CD8-positive, alpha-beta memory T cell (primary cell): ENCODE measurements at places on chromosomes 12 and 14. TPM values are rescaled to one million over a fixed set of nuclear protein-coding genes. Genes with fewer than 3 reads are reported as not detected.
A peak's percentile ranks its signal among the peaks of the same experiment; 100 is the strongest.

DNA sequence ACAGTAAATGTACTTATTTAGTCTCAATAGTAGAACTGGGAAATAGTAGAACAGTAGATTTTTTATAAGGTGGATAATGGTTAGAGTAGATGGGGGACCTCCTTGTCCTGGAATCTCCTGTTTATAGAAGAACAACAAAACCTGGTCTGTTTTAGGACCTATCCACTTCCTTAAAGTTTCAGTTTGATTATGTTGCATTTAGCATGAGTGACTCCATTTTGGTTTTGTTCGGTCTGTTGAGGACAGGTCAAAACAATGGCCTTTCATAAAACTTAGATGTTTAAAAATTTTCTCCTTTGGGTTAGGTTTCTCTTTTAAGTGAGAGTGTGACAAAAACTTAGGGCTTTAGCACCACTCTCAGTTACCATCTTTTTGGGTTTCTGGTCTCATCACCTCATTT lies 308.9 kb downstream of the BTG1 start:
- H3K36me3 ChIP-seq = no peaks in the 10 kb centered on the region
- no peaks in the 10 kb centered on the region for H3K27me3 ChIP-seq
- DNase-seq = no peak
- no peak overlapping the region for H3K4me3 ChIP-seq

GRCh38 chr12:107731366-107731765 lies 29.6 kb downstream of the PRDM4 start:
- H3K4me1 ChIP-seq = no peaks in the 10 kb centered on the region
- no peak overlapping the region for H3K27ac ChIP-seq
- H3K27me3 ChIP-seq = no peaks in the 10 kb centered on the region

DNA sequence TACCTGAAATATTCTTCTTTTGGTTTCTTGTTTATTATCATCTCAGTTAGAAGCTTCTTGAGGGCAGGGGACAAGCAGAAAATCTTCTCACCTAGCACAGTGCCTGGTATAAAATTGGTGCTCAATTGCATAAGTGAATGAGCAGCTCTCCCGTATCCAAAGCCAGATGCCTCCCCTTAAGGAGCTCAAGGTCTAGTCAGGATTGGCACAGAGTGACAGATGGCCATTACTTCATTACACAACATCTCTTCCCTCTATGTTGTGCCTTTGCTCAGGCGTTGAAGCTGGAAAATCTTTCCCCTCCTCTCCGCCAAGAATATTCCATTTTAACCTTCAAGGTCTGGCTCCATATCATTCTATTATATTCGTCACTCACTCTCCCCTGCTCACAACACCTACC lies 3.6 kb downstream of the SLC4A8 start:
- no peak for DNase-seq
- no peak overlapping the region for H3K4me3 ChIP-seq
- peaks cover 6% of the 10 kb centered on the region for H3K4me1 ChIP-seq

GRCh38 chr12:25500651-25501050 lies 52.4 kb downstream of the LMNTD1 start:
- no peaks in the 10 kb centered on the region for H3K4me1 ChIP-seq
- no peak overlapping the region for H3K27ac ChIP-seq
- no peaks in the 10 kb centered on the region for H3K27me3 ChIP-seq
- H3K36me3 ChIP-seq = no peaks in the 10 kb centered on the region

GRCh38 chr12:104815935-104816334 lies 142.2 kb downstream of the SLC41A2 start:
- H3K4me1 ChIP-seq = no peaks in the 10 kb centered on the region
- H3K27ac ChIP-seq = no peak overlapping the region
- no peak overlapping the region for H3K4me3 ChIP-seq
- DNase-seq = no peak

GLI1 gene
- 0.75 TPM for total RNA-seq

- DNase-seq = no peak
- no peak overlapping the region for H3K4me3 ChIP-seq
- H3K4me1 ChIP-seq = peaks cover 4% of the 10 kb centered on the region
- H3K36me3 ChIP-seq = no peaks in the 10 kb centered on the region
- H3K27ac ChIP-seq = no peak overlapping the region
Measured at GRCh38 chr12:52086944-52087835, 7.7 kb downstream of the SMIM41 start.

PPP1R1A gene
- total RNA-seq = not detected

RIMKLB gene
- 6.1 TPM for total RNA-seq

DNA sequence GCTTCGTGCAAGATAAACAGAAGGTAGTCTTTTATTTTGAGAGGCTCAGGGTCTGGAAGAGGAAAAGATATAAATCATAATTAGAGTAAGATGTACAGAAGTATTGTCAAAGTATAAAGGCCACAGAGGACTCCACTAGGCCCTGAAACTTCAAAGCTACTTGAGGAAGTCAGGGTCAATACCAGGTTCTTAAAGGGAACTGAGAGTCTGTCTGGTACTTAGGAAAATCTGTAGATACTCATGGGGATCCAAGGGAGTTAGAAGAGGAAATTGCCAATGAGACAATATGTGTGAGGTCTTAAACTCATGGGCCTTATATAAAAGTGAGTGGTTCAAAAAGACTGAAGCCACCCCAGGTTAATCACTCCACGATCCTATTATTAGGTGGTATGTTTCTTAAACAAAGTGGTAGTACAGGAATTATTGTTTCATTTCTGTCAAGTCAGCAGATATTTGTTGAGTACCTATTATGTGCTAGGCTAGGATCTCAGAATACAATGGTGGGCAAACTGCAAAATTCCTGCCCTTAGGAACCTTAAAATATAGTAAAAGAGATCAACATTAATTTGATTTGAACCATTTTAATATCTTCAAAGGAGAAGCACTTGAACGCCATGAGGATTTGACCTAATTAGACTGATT lies 314.6 kb downstream of the ADAMTS20 start:
- H3K27ac ChIP-seq = no peak overlapping the region
- H3K27me3 ChIP-seq = no peaks in the 10 kb centered on the region
- no peak for DNase-seq
- H3K36me3 ChIP-seq = no peaks in the 10 kb centered on the region
- no peaks in the 10 kb centered on the region for H3K4me1 ChIP-seq
- no peak overlapping the region for H3K4me3 ChIP-seq

RNASE12 gene
- total RNA-seq = not detected

C12orf75 gene
- total RNA-seq = 52.9 TPM

FZD10 gene
- not detected for total RNA-seq

RHOJ gene
- not detected for total RNA-seq

- DNase-seq = no peak
- H3K36me3 ChIP-seq = no peaks in the 10 kb centered on the region
- H3K27me3 ChIP-seq = no peaks in the 10 kb centered on the region
- H3K4me1 ChIP-seq = no peaks in the 10 kb centered on the region
Measured at GRCh38 chr12:81077686-81078441, at the start of gene ACSS3. Gene ACSS3, plus strand, starts transcription at chr12:81078079. Its CDS starts 42 bp downstream, at chr12:81078121.

- peaks cover 61% of the 10 kb centered on the region for H3K36me3 ChIP-seq
- no peak overlapping the region for H3K4me3 ChIP-seq
- H3K27ac ChIP-seq = no peak overlapping the region
- no peak for DNase-seq
Measured at GRCh38 chr12:122215771-122216170, 10.1 kb downstream of the DIABLO start.

GRCh38 chr12:104671409-104672095 lies 214.8 kb downstream of the CHST11 start:
- no peak overlapping the region for H3K4me3 ChIP-seq
- H3K4me1 ChIP-seq = peaks cover 49% of the 10 kb centered on the region
- H3K27me3 ChIP-seq = no peaks in the 10 kb centered on the region
- H3K27ac ChIP-seq = no peak overlapping the region
- peak; percentile 68 for DNase-seq

GRCh38 chr12:70883855-70884254 lies 36.7 kb downstream of the PTPRR start:
- H3K4me1 ChIP-seq = no peaks in the 10 kb centered on the region
- DNase-seq = no peak
- no peak overlapping the region for H3K4me3 ChIP-seq
- H3K36me3 ChIP-seq = no peaks in the 10 kb centered on the region

DNA sequence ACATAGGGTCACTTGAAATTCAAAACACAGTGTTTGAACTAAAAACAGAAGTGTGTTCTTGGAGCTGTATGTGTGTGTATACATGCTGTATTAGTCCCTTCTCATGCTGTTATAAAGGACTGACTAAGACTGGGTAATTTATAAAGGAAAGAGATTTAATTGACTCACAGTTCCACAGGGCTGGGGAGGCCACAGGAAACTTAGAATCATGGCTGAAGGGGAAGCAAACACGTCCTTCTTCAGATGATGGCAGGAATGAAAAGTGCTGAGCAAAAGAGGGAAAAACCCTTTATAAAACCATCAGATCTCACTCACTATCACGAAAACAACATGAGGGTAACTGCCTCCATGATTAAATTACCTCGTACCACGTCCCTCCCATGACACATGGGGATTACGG lies 224.1 kb downstream of the BCAT1 start:
- no peaks in the 10 kb centered on the region for H3K4me1 ChIP-seq
- DNase-seq = no peak
- no peaks in the 10 kb centered on the region for H3K36me3 ChIP-seq
- no peaks in the 10 kb centered on the region for H3K27me3 ChIP-seq

RILPL1 gene
- total RNA-seq = 4.6 TPM

CLEC7A gene
- total RNA-seq = 0.68 TPM

DNA sequence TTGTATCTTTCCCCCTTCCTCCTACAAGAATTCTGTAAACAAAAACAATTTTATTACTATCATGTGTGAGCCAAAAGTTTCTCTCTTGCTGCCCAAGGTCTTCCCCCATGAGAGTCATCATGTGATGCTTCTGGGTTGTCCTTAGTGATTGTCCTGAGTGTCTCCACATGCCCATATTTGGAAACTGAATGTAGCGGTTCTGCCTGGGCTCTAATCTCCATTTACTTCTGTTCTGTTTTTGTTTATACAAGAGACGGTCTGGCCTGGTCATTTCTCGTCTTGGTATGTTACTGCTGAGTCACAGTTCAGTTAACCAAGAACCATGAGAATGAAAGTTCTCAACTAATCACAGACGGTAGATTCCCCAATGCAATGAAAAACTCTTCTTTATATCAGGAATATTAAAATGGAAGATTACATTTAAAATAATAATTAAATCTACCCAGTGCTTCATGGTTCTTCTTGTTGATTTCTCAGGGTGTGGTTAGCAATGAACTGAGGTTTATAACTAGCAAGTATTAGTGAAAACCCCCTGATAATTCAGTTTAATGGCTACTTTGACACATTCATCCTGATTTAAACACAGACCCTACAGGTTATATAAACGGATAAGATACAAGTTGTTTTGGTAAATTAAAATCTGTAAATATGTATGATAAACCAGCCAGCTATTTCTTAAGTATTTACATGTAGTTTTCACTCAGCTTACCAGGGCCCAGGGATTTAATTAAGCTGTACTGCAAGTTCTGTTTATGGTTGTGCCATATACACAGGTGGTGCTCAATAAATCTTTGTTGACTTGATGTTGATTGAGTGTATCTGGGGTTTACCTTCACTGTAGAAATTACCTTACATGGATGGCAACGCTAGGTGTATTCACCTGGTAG lies 81.1 kb downstream of the PELI2 start:
- H3K36me3 ChIP-seq = no peaks in the 10 kb centered on the region
- peak overlapping the region; percentile 22 for H3K27ac ChIP-seq
- DNase-seq = no peak
- no peak overlapping the region for H3K4me3 ChIP-seq

DNA sequence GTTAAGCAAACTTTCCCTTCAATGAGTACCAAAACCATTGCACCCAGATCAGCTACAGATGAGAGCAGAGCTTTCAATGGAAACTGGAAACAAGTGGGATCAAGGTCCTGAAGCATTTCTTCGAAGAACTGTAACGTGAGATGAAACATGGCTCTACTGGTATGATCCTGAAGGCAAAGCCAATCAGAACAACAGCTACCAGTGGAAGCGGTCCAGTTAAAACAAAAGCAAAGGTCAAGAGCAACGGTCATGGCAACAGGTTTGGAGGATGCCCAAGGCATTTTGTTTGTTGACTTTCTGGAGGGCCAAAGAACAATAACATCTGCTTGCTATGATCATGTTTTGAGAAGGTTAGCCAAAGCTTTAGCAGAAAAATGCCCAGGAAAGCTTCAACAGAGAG lies 137.9 kb upstream of the CPSF6 start:
- H3K27me3 ChIP-seq = no peaks in the 10 kb centered on the region
- H3K27ac ChIP-seq = no peak overlapping the region
- H3K36me3 ChIP-seq = no peaks in the 10 kb centered on the region
- no peak for DNase-seq

DNA sequence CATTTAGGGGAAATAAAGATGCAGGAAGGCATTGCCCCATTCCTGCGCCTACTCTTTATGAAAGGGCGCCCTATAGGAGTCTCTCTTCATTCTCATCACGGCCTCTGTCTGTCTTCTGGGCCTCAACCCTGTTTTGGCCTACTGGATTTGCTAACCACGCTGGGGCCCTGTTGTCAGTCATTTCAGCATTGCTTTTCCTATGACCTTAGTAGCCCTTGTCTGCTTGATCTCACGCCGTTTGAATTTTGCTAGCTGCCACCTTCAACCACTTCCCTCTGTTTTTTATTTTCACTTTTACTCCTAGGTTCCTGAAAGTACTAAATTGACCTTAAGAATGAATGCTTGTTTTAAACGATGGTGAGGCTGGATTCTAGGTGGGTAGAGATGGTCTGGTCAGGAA lies 139.0 kb downstream of the SYNE2 start:
- peaks cover 22% of the 10 kb centered on the region for H3K36me3 ChIP-seq
- H3K4me3 ChIP-seq = no peak overlapping the region

- H3K4me3 ChIP-seq = no peak overlapping the region
- no peaks in the 10 kb centered on the region for H3K36me3 ChIP-seq
- H3K4me1 ChIP-seq = no peaks in the 10 kb centered on the region
- H3K27me3 ChIP-seq = no peaks in the 10 kb centered on the region
- no peak overlapping the region for H3K27ac ChIP-seq
Measured at GRCh38 chr14:45149602-45150001, 13.9 kb downstream of the FANCM start.

DNA sequence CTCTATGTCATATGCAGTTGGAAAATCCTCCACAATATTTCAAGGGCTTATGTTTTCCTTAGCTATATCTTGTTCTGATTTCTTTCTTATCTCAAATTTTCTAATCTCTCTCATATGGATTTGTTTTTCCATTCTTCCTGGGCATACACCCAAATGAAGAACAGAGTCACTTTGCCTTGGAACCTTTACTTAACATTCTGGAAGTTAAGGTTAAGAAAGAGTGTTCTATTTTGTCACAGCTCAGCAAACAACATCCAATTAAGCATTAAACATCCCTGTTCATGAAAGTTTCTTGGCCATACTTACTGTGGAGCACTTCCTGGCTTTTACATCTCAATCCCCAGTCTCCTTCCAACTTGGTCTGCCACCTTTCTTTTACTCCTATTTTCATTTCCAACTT lies 5.3 kb downstream of the NAV3 start:
- no peaks in the 10 kb centered on the region for H3K36me3 ChIP-seq
- no peaks in the 10 kb centered on the region for H3K27me3 ChIP-seq
- no peak overlapping the region for H3K4me3 ChIP-seq
- no peak for DNase-seq
- H3K4me1 ChIP-seq = no peaks in the 10 kb centered on the region

DNA sequence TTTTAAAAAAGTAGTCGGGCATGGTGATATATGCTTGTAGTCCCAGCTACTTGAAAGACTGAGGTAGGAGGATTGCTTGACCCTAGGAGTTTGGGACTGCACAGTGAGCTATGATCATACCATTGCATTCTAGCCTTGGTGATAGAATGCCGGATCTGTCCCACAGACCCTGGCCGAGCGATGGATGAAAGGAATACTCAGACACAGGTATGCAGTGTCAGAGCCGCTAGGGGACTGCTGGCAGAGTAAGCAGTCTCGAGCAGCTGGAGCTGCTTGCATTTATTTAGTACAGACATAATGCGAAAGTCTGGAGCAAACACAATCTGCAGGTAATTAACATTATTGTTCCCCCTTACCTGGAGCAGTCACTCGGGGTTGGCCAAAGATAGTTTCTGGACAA lies 18.6 kb downstream of the AICDA start:
- no peak overlapping the region for H3K27ac ChIP-seq
- no peak for DNase-seq
- H3K27me3 ChIP-seq = no peaks in the 10 kb centered on the region
- no peak overlapping the region for H3K4me3 ChIP-seq
- no peaks in the 10 kb centered on the region for H3K4me1 ChIP-seq
